ENCODE measurements at places on chromosomes 2 and 18. TPM values are rescaled to one million over a fixed set of nuclear protein-coding genes. Genes with fewer than 3 reads are reported as not detected.

- H3K27ac ChIP-seq = no peak overlapping the region
- H3K4me3 ChIP-seq = no peak overlapping the region
- peaks cover 16% of the 10 kb centered on the region for H3K27me3 ChIP-seq
These were observed 18.6 kb upstream of the CELF4 start for GRCh38 chr18:37584217-37584616.

- peaks cover 10% of the 10 kb centered on the region for H3K4me1 ChIP-seq
- DNase-seq = no peak
- H3K4me3 ChIP-seq = no peak overlapping the region
- H3K36me3 ChIP-seq = peaks cover 2% of the 10 kb centered on the region
- H3K27ac ChIP-seq = no peak overlapping the region
These were observed 207.4 kb downstream of the TMEM247 start for GRCh38 chr2:46686811-46687210.

DNA sequence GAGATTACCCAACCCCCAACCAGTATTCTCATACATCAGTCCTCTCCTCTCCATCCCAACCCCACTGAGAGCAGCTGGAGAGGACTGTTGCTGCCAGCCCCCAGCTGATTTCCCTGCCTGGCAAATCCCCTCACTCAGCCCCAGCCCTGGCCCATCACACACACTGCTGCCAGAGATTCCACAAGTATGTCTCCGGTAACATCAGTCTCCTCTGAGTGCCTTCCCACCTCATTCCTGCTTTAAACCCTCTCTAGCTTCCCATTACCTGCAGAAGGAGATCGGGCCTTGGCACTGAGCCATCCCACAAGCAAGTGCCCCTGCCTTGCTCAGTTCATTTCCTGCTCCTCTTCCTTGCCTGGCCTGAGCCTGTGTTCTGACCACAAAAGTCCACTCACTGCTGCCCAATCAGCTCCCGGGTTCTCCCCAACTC is 50.6 kb upstream of the ZFP36L2 start:
- no peak overlapping the region for H3K27ac ChIP-seq
- H3K36me3 ChIP-seq = peaks cover 24% of the 10 kb centered on the region
- H3K4me3 ChIP-seq = no peak overlapping the region
- H3K27me3 ChIP-seq = no peaks in the 10 kb centered on the region

DNA sequence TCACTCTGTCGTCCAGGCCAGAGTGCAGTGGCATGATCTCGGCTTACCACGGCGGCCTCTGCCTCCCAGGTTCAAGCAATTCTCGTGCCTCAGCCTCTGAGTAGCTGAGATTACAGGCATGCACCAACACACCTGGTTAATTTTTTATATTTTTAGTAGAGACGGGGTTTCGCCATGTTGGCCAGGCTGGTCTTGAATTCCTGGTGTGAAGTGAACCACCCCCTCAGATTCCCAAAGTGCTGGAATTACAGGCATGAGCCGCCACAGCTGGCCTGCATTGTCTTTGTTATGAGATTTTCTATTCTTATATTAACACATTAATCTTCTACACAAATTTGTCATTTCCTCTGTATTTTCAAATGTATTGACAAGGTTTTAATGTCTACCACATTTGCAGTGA is 75.2 kb downstream of the SEPTIN10 start:
- H3K4me1 ChIP-seq = no peaks in the 10 kb centered on the region
- no peak overlapping the region for H3K4me3 ChIP-seq
- no peak for DNase-seq
- H3K36me3 ChIP-seq = no peaks in the 10 kb centered on the region

GRCh38 chr2:232235716-232236115 is 142.8 kb upstream of the ALPP start:
- H3K4me3 ChIP-seq = no peak overlapping the region
- H3K27ac ChIP-seq = peak overlapping the region; percentile 43
- DNase-seq = no peak
- H3K4me1 ChIP-seq = peaks cover 19% of the 10 kb centered on the region
- no peaks in the 10 kb centered on the region for H3K36me3 ChIP-seq
- no peaks in the 10 kb centered on the region for H3K27me3 ChIP-seq

- H3K4me3 ChIP-seq = no peak overlapping the region
- H3K36me3 ChIP-seq = no peaks in the 10 kb centered on the region
- H3K27me3 ChIP-seq = no peaks in the 10 kb centered on the region
- H3K4me1 ChIP-seq = no peaks in the 10 kb centered on the region
- H3K27ac ChIP-seq = no peak overlapping the region
These were observed 74.3 kb upstream of the KYNU start for GRCh38 chr2:142803158-142803557.

DNA sequence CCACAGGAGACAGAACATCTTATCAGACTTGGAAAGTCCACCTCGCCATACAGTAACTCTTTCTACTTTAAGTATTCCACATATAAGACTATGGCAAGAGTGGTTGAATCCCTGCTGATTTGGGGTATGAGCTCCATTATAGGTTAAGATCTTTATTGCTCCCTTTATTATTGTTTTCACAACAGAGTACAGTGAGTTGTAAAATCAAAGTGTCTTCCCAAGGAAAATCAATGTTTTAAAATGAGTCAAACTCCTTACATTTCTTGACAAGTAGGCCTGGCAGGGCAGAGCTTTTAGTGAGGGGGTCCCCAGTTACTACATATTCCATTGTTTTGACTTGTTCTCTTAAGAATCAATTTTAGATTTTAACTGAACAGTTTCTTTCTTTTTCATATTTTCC is 49.6 kb upstream of the STAT1 start:
- peak overlapping the region; percentile 65 for H3K4me3 ChIP-seq
- no peak for DNase-seq
- peaks cover 48% of the 10 kb centered on the region for H3K36me3 ChIP-seq
- no peaks in the 10 kb centered on the region for H3K27me3 ChIP-seq

- DNase-seq = no peak
- H3K4me1 ChIP-seq = no peaks in the 10 kb centered on the region
- no peaks in the 10 kb centered on the region for H3K36me3 ChIP-seq
These were observed 103.7 kb downstream of the BIN1 start for GRCh38 chr2:127003070-127003800.

GRCh38 chr2:84288293-84288692 is 170.8 kb downstream of the SUCLG1 start:
- H3K36me3 ChIP-seq = no peaks in the 10 kb centered on the region
- peaks cover 9% of the 10 kb centered on the region for H3K27me3 ChIP-seq
- DNase-seq = no peak
- no peaks in the 10 kb centered on the region for H3K4me1 ChIP-seq
- no peak overlapping the region for H3K4me3 ChIP-seq
- H3K27ac ChIP-seq = no peak overlapping the region

DNA sequence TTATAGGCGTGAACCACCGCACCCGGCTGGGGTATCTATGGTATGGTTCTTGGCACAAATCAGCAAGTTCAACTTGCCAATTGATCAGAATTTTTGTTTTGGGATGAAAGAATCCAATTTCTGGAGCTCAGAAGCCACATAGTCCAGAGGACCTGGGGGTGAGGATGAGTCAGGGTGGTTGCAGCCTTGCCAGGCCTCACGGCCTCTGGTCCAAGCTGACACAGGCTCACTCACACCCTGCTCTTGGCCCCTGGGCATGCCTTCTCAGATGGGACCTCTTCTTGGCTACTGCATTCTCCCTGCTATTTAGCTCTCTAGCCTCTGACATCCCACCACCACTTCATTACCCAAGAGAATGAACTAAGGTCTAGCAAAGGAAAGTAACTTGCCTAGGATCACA is 16.3 kb downstream of the CAPG start:
- peaks cover 6% of the 10 kb centered on the region for H3K36me3 ChIP-seq
- peaks cover 5% of the 10 kb centered on the region for H3K4me1 ChIP-seq
- H3K4me3 ChIP-seq = no peak overlapping the region

DNA sequence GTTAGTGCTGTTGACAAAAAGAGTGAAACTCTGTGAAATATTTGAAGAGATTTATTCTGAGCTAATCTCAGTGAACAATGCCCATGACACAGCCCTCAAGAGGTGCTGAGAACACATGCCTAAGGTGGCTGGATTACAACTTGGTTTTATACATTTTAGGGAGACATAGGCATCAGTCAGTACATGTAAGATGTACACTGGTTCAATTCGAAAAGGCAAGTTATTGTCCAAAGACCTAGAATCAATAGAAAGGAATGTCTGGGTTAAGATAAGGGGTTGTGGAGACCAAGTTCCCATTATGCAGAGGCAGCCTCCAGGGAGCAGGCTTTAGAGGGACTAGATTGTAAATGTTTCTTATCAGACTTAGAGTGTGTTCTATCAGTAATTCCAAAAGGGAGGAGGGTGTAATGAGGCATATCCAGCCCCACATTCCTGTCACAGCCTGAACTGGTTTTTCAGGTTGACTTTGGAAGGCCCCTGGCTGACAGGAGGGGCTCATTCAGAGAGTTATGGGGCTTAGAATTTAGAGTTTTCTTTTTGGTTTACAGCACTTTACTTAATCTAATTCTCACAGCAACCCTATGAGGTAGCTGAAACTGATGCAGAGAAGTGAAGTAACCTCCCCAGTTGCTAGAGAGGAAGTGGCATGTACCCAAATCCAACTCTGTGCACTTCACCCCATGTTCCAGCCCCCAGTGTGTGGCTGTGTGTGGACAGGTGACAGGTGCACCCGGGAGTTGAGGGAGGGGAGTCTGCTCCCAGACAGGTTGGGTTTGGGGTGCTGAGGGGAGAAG is 28.3 kb upstream of the ASAP2 start:
- H3K27me3 ChIP-seq = peaks cover 36% of the 10 kb centered on the region
- DNase-seq = no peak
- no peak overlapping the region for H3K4me3 ChIP-seq
- peaks cover 4% of the 10 kb centered on the region for H3K36me3 ChIP-seq
- no peaks in the 10 kb centered on the region for H3K4me1 ChIP-seq
- no peak overlapping the region for H3K27ac ChIP-seq

DNA sequence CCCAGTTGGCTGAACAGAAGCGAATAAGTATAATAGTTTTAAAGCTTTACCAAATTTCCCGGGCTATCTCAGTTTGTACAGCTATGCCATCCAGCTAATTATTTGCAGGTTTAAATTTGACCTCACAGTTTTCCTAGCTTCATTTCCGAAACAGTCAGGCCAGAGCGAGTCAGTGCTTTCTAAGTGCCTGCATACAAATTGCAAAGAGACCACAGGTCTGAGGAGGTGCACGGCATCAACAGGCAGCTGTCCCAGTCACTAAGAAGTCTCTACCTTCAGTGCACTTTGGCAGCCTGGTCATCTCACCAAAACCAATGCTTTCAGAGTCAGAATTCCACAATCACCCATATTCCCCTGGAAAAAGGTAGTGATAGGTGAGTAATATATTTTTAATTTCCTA is 51.9 kb downstream of the LAMA1 start:
- no peaks in the 10 kb centered on the region for H3K4me1 ChIP-seq
- H3K36me3 ChIP-seq = no peaks in the 10 kb centered on the region
- H3K27ac ChIP-seq = no peak overlapping the region
- H3K4me3 ChIP-seq = no peak overlapping the region
- DNase-seq = no peak
- no peaks in the 10 kb centered on the region for H3K27me3 ChIP-seq

DNA sequence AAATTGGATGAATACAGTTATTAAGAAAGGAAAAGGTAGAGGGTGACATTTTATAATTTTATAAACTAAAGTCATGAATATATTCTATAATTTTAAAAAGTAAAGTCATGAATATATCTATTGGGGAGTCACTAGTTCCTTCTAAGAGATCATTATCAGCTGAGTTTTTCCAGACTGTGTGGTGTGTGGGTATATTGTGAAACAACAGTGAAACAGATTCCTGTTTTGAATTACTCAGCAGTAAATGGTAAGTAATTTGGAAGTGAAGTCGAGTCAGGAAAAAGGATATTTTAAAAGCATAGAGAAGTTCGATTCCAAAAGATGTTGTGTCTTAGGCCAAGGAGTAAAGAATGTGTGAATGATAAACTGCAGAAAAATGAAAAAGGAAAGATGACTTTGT is 1018.2 kb upstream of the NXPH2 start:
- no peaks in the 10 kb centered on the region for H3K27me3 ChIP-seq
- no peak overlapping the region for H3K4me3 ChIP-seq
- DNase-seq = no peak
- no peak overlapping the region for H3K27ac ChIP-seq
- no peaks in the 10 kb centered on the region for H3K4me1 ChIP-seq

DNA sequence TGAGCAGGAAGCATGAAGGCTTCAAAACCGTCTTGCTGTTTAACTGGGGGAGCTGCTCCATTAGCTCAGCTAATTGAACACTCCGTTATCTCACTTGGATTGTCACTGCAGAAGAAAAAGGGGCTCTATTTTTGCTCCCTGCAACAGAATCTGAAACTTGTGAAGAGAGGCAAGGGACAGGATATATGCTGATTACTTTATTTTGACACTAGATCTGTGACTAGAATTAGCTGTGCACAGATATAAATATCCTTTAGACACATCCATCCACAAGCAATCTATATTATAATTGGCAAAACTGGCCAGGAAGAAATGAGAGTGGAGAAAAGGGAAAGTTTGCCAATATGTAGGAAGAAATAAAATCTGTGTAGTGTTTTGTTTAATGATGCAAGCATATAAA is 700.1 kb upstream of the CHAC2 start:
- no peak for DNase-seq
- no peaks in the 10 kb centered on the region for H3K27me3 ChIP-seq
- no peak overlapping the region for H3K27ac ChIP-seq
- H3K4me3 ChIP-seq = no peak overlapping the region

CLHC1 gene
- 34.2 TPM for total RNA-seq

SULT6B1 gene
- not detected for total RNA-seq

ABCA12 gene
- not detected for total RNA-seq

KIAA2012 gene
- not detected for total RNA-seq

CYP27C1 gene
- total RNA-seq = not detected

MSH2 gene
- total RNA-seq = 44.7 TPM

Measured in naive thymus-derived CD8-positive, alpha-beta T cell (primary cell).